ENCODE measurements at places on chromosomes 7 and 10. TPM values are rescaled to one million over a fixed set of nuclear protein-coding genes. Genes with fewer than 3 reads are reported as not detected.

The CELF2 gene
- not detected for total RNA-seq

The STAG3 gene
- total RNA-seq = 0.83 TPM

The UNC5B gene
- total RNA-seq = 1.7 TPM

The MYL7 gene
- total RNA-seq = not detected

The SUFU gene
- total RNA-seq = 20.2 TPM

The RARRES2 gene
- total RNA-seq = not detected

The NUTM2E gene
- 0.70 TPM for total RNA-seq

The GSDME gene
- 11.5 TPM for total RNA-seq

All from PC-9 (cell line).